ENCODE measurements at places on chromosomes 12 and 14. TPM values are rescaled to one million over a fixed set of nuclear protein-coding genes. Genes with fewer than 3 reads are reported as not detected.

IL22 gene
- not detected for total RNA-seq

- no peak for DNase-seq
Observed at GRCh38 chr14:101467181-101467926, 93.9 kb upstream of the DIO3 start.

DNA sequence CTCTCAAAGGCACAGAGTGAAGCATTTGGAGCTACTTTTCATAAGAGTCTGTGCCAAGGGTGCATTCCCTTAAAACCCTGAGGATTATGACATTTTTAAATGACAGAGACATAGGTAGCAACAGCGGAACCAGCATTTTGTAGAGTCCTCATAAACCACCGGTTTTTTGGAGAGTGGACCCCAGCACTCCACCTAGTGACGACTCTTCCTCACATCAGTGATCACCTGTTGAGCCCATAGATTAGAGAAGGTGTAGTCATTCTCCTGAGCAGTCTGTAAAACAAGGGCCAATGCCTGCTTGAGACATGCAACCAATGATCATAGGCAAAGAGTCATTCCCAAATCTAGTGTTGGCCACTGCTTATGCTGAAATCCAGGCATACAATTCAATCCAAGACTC, 399.1 kb downstream of the GXYLT1 start:
- peak; percentile 11 for DNase-seq

GRCh38 chr12:5584412-5585175, 152.7 kb downstream of the NTF3 start:
- no peak for DNase-seq

Measured in WTC11 (cell line).